ENCODE measurements at places on chromosomes 6 and 20. TPM values are rescaled to one million over a fixed set of nuclear protein-coding genes. Genes with fewer than 3 reads are reported as not detected.

DNA sequence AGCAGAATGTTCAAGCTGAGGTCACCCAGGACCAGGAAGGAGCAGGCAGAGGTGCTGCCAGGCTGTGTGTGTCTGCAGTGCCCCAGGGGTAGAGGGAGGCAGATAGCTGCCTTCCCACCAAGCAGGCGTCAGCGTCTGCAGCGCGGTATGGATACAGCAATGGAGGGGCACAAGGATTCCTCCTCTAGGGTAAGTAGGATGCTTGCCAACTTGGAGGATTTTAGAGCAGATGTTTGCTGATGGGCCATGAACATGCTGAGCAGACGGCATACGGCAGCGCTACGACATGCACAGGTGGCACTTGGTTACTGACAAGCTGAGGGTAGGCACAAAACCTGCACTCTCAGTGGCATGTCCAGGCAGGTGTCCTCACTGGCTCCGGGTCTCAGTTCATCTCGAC, 48.1 kb downstream of the PSMG4 start:
- no peak for DNase-seq

DNA sequence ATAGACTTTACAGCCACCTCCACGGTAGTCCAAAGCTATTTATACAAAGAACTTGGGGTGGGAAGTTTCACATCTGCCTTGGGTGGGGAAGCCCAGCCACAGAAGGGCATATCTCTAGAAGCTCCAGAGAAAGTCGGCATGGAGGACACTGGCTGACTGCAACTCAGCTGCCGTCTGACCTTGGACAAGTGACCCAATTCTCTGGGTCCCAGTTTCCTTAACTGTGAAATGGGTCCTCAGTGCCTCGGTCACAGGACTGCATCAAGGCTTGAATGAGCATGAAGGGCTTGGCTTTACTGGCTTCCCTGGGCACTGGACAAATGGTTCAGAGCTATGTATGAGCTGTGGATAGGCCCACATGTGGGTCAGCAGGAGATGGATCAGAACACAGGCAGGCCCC, 58.6 kb downstream of the NOL4L start:
- no peak for DNase-seq

GRCh38 chr6:119562168-119562567, 212.6 kb upstream of the MAN1A1 start:
- no peak for DNase-seq

- DNase-seq, result no peak
These were observed 96.6 kb upstream of the IRAK1BP1 start for GRCh38 chr6:78770765-78771164.

DNA sequence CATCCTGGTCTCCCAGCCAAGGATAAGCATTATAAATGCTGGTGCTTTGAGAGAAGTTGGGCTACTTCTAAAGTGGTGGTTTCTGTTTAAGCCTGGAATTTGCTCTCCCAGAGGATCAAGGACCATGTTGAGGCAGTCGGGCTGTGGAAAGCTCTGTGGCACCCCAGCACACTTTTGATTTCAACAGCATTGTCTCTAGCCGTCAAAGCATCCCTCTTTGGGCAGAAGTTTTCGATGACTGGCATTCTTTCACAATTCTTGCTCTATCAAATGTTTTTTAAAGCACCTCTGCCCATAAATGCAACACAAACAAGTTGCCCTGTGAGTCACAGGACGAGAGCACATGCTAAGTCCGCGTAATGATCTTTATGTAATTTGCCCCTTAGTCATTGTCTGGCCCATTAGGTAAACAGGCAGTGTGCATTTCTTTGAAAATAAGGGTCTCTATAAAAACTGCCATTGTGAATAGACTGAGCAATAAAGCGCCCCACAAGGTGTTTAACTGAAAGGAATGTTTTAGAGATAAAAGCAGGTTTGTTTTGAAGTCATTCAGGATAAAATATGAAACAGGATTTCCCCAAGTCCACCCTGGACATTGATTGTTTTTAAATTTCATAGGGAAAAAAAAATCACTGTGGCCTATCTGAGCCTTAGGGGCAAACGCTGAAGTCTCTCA, 44.7 kb upstream of the FOXQ1 start:
- no peak for DNase-seq

DNA sequence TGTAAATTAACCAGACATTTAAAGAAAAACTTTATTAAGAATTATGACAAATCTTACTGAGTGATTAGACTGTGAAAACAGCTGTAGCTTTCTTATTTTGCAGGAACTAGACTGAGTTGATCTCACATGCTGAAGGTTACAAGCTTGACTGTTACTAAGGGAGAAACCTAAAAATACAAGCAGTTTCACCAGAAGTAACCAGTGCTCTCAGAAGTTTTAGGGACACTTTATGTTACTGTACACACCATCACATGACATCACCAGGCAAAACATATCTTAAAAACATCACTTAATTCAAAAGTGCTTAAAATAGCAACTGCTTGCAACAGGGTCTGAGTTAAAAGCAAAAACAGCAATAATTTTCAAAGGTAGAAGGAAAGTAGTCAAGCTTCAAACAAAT, 5.4 kb downstream of the FBXO30 start:
- DNase-seq, result no peak

DNA sequence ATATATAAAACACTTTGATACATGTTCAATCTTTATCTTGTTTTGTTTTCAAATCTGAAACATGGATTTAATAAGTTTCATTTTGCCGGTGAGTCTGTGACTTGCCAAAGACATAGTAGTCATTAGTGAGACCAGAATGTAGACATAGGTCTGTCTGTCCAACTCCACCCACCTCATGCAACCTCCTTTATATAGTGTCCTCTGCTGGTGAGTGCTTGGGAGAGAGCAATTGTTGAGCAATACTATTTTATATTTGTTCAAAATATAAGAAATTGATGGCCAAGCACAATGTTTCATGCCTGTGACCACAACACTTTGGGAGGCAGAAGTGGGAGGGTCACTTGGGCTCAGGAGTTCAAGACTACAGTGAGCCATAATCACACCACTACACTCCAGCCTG, 10.8 kb upstream of the LY86 start:
- no peak for DNase-seq

- no peak for DNase-seq
These were observed 15.8 kb downstream of the SPTLC3 start for GRCh38 chr20:13024596-13024995.

- DNase-seq, result no peak
These were observed 34.3 kb upstream of the QKI start for GRCh38 chr6:163380216-163380615.

DNA sequence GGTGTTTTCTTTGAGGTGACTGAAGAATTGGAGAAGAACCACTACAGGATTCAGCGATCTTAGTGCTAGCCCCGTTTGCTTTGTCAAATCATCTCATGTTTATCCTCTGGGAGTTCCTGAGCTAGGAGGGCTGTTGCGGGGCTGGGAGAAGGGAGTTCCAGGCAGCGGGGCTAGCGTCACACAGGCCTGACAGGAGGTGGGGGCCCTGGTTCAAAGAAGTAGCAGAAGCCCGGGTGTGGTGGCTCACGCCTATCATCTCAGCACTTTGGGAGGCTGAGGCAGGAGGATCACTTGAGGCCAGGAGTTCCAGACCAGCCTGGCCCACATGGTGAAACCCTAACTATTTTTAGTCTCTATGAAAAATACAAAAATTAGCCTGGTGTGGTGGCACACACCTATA, 33.2 kb upstream of the SULF2 start:
- no peak for DNase-seq

GRCh38 chr20:46203510-46203837, 85.4 kb downstream of the CD40 start:
- no peak for DNase-seq

DNA sequence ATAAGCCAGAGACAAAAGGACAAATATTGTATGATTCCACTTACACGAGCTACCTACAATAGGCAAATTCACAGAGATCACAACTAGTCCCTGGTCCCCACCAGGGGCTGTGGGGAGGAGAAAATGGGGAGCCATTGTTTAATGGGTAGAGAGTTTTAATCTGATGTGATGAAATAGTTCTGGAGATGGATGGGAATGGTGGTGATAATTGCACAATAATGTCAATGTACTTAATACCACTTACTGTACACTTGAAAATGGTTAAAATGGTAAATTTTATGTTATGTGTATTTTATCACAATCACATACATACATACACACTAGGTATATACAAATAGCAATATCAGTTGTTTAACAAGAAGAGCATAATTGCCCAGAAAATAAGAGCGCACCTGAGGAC, 24.3 kb upstream of the GSTA3 start:
- DNase-seq, result no peak

- DNase-seq, result no peak
These were observed 197.2 kb upstream of the THEMIS start for GRCh38 chr6:128098000-128098581.

GRCh38 chr6:43077981-43078511, 1.9 kb downstream of the PTK7 start:
- DNase-seq, result no peak

- DNase-seq, result no peak
These were observed 520 bp upstream of the RIPOR3 start for GRCh38 chr20:50691573-50692551.

GRCh38 chr6:161792851-161793493, 519.1 kb upstream of the AGPAT4 start:
- no peak for DNase-seq

- DNase-seq, result no peak
These were observed 8.7 kb downstream of the DNAAF9 start for GRCh38 chr20:3398681-3399252.

- no peak for DNase-seq
These were observed 10.5 kb downstream of the ENTPD6 start for GRCh38 chr20:25206063-25206403.

Gene SYNDIG1
- not detected for total RNA-seq

Gene OR2J3
- not detected for total RNA-seq

Gene TMC2
- not detected for total RNA-seq

Gene SIRT5
- total RNA-seq, result 11.7 TPM

Gene PERP
- 2.4 TPM for total RNA-seq

Gene DEFB121
- not detected for total RNA-seq

Gene SLC35A1
- 18.9 TPM for total RNA-seq

Gene C20orf96
- total RNA-seq, result 2.6 TPM

Gene DDR1
- 23.9 TPM for total RNA-seq

Gene HLA-DQA2
- total RNA-seq, result 2.7 TPM

Gene OPRM1
- not detected for total RNA-seq

Gene RGL2
- 68.8 TPM for total RNA-seq

Gene ZC2HC1B
- total RNA-seq, result not detected

Gene EBF4
- 6.8 TPM for total RNA-seq
